Fibroblast of gingiva (primary cell): ENCODE measurements at places on chromosomes 5 and 9.
A peak's percentile ranks its signal among the peaks of the same experiment; 100 is the strongest.

- no peak for DNase-seq
These were observed 501.3 kb upstream of the RORB start for GRCh38 chr9:73995836-73996235.

DNA sequence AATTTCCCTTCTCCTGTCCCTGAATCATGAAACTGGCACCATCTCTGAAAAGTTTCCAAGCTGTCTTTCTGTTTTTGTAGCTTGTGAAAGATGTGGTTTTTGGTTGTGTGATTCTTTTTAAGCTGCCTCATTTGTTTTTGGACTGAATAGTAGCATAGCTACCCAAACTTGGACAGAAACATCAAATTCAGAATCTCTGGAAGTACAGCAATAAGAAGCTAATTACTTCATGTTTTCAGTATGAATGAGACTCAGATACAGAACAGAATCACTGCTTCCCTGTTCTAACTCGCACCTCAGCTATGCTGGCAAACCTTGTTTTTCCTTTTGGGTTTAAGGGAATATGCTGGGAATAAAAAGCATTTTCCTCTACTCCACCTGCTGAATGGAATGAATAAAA, 101.0 kb downstream of the FGF1 start:
- peak; percentile 73 for DNase-seq

DNA sequence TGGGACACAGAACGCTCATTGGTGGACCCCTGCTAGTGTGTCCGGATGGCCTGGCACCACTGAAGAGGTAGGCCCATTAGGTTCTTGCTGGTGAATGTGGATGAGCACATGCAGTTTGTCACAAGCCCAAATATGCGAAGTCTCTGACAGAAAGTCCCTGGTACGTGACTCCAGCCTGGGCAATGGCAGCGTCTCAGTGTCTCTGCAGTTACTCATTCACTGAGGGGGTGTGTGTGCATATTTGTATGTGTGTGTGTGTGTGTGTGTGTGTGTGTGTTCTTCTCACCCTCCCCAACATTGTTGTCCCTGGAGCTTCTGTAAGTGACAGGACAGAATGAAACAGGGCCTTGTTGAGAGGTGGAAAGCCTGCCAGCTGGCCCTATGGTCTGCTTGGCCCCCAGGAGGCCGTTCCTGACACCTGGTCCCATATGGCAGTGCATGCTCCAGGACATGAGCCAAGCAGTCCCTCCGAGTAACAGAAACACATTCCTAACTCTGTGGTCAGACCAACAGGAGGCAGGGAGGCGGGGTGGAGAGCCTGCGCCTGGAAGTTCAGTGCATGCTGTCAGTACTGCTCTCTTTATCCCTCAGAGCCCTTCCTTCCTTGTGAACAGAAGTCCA, 169.9 kb downstream of the SLC28A3 start:
- peak; percentile 97 for DNase-seq

DNA sequence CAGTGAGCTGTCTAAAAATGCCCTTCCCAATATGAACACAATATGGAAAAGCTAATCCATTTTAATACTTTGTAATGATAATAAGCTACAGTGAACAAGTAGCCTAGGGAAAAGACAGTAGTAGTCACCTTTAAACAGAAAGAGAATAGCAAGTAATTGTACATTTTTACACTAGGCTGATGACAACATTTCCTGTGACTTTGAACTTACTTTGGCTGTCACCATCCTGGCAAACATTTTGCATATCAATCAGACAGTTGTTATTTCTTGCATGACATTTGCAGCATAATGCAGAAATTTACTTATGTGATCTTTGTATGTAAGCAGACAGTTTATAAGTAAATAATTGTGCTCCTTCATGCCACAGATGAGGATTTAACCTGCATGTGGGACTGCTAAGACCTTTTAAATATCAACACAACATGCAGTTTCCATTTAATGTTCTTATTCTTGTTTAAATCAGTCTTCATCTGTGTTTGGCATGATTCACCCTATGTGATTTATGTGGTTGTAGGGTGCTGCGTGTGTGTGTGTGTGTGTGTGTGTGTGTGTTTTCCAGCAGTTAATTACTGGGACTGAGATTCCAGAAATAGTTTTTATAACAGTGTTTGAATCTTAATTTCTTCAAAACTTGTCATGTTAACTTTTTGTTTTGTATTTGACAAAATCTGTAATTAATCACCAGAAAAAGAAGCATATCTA, 997.1 kb upstream of the ARRDC3 start:
- no peak for DNase-seq

DNA sequence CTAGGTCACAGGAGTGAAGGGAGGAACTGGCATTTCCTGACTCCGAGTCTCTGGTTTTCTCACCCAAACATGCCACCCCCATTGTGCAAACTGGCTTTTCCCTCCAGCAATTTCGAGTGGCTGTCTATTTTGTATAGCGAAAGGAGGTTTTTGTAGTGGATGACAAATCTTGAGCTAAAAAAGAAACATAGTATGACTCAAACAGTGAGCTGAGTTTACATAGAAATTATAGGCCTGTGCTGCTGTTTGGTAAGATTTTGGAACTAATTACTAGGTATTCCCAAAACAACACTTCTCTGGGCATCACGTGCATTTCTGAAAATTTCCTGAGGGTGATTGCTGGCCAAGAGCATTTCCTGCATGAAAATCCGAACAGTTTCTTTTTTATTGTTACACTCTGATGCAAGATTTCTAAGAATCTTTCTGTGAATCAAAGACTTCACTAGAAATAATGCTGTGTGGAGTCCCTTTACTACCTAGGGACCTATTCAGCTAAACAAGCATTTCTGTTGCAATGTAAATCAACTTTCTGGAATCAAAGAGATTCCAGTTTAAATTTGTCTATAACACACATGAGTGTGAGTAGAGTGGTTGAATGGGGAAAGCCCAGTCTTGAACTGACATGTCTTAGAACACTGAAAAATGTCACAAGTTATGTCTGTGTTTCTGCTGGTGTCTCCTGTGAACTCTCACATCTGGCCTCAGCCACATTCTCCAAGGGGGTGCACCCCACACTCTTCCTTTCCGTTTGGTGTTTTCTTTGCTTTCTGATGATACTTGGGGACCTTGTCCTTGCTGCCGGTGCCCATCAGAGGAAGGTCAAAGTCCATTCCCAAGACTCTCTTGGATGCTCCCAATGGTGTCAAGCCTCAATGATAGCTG, 33.3 kb upstream of the DAPK1 start:
- DNase-seq, result peak; percentile 74

DNA sequence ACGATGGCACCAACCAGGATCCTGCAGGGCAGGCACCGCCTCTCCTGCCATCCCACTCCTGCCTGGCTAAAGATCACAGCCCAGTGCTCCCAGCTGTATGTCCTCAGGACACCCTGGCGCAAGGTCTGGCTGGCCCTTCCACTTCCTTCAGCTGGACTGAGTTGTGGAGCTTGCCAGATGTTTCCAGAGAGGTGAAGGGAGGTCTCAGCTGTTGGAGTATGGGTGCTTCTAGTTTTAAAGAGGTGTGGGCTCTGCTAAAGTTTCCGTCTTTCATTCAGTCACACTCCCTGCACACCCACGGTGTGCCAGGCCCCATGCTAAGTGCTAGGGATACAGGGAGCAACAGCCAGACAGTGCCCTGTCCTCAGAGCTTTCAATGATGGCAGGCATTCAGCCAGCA, 34.1 kb downstream of the C5orf15 start:
- DNase-seq, result no peak

DNA sequence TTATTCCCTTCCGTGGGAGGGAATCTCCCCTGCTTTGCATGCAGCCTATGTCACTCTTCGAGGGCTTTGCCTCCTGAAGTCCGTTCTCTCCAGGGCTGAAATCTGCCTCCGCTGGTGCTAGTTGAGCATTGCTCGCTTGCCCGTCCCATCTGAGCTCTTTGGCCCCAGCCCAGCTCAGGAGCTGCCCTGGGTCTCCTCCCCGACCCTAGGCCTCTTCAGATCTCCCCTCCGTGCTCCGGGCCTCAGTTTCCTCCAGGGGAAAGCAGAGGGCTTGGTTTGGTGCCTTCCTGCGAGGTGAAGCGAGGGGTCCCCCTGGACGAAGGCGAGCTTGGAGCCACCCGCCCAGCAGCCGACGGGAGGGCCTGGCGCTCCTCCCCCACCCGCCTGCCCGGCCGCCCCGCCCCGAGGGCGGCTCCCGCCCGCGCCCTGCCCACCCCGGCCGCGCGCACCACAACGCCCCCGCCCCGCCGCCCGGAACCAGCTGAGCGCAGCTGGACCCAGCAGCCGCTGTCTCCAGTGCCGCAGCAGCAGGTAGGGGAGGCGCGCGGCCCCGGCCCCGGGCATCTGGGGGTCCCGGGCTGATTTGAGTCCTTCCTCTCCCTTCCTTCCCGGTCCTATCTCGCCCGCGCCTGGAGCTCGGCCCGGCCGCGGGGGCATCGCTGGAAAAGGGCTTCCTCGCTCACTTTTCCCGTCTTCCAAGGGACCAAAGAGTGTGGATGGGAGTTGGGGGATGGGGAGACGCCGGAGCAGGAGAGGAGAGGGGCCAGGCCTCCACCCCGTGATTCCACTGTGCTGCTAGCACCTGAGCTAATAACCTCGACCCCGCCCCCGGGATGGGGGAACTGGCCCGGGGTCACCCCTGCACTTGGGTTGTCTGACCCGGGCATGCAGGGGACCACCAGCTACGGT, at the start of gene GSN:
Gene GSN, plus strand, starts transcription at position 474 of the 909 bp plus-strand sequence. CDS start 33,810 bp downstream, outside the sequence.
- DNase-seq, result peak; percentile 62

DNA sequence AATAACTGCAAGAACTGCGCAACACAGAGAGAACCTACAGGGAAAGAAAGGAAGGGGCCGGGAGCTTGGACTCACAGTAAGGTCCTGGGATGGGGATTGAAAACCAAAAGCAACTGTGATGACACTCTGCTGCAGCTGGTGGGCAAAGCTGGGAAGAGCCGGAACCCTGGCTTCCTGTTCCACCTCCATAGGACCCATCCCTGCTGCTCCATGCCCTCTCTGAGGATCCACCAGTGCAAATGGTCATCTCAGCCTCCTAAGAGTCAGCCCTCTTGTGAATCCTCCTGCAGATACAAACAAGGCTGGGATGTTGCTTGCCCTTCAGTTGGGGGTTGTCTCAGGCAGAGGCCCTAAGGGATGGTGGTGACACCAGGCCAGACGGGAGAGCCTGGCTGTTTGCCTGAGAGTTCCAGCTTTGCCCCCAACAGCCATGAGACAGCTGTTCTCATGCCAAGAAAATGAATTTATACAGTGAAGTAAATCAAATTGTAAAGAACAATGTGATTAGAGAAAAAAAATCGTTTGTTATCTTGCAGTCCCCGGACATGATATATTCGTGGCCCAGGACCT, 90.8 kb downstream of the TENT4A start:
- DNase-seq, result no peak

DNA sequence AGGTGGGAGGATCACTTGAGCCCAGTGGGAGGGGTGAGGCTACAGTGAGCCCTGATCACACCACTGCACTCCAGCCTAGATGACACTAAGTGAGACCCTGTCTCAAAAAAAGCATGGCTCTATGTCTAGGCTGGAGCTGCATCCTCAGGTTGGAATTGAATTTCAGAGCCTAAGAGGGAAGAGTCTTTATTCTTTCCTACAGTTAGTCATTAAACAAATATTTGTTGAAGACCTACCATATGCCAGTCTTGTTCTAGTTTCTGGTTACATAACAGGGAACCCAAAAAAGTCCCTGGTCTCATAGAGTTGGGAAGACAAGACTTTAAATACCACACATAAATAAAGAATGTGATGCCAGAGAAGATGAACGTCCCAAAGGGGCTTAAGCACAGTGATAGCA, 6.9 kb upstream of the GRPEL2 start:
- no peak for DNase-seq

- no peak for DNase-seq
These were observed 170.3 kb downstream of the TMC1 start for GRCh38 chr9:72691671-72692070.

- peak; percentile 68 for DNase-seq
These were observed 307.3 kb downstream of the FBXL7 start for GRCh38 chr5:15807248-15807647.
